ENCODE measurements at places on chromosomes 12 and 14.
A peak's percentile ranks its signal among the peaks of the same experiment; 100 is the strongest.

DNA sequence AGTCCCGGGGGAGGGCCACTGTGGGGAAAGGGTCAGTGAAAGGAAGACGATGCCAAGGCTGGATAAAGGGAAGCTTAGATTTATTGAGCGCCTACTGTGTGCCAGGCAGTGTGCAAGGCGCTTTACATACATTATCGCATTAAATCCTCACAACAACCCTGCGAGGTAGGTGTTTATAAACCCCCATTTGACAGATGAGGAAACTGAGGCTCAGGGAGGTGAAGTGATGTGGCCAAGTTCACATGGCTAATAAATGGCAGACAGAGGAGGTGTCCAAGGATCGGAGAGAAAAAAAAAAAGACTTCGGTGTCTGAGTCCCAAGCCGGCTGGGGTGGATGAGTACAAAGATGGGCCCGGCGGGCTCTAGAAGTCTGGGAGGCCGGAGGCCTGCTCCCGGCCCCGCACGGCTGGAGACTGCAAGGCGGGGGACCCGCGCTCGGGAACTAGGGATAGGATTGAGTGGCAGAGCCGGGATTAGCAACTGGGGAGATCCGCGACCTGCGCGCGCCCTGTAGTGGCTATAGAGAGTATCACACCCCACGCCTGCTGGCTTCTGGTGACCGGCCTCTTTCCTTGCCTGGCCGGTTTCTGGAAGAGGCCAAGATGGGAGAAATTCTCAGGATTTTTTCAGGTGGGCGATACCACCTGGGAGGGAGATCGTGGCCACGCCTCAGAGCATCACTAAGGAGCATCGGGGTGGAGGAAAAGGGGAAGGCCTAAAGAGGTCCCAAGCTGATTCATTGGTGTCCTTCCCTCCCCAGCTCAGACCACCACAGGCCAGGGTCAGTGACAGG is 3.9 kb downstream of the DDN start:
- peak; percentile 76 for DNase-seq

GRCh38 chr14:60771117-60771516 is 36.6 kb downstream of the MNAT1 start:
- peak; percentile 9 for DNase-seq

DNA sequence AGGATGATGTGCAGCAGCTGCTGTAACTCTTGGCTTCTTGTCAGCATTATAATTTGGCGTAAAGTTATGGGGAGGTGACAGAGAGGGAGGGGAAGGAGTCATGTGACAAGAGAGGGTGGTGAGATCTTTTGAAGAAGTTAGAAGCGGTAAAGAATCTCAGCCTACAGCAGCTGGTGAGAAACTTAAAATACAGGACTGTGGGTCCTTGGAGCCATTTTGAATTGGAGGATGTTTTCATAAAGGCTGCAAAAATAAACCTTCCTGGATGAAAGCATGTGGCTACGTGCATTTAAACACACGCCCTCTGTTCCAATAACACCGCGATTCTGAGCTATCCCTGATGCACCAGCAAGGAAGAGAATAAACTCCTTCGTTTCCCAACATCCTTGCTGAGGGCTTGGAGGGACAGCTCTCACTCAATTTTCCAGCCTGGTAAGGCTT is 133.7 kb downstream of the TMEM30B start:
- DNase-seq, result no peak

- no peak for DNase-seq
Measured at GRCh38 chr12:50572760-50573159, 68.0 kb downstream of the DIP2B start.

DNA sequence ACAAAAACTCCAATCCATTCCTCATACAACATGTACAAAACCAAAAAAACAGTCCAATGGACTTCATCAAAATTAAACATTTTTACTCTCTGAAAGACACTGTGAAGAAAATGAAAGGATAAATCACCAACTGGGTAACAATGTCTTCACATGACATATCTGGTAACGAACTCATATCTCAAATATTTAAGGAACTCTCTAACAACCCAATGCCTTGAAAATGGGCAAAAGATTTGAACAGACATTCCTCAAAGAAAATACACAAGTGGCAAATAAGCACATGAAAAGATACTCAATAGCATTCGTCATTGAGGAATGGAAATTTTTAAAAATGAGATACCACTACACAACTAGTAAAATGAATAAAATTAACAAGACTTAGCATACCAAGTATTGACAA is 198.7 kb upstream of the RASSF8 start:
- DNase-seq, result no peak

DNA sequence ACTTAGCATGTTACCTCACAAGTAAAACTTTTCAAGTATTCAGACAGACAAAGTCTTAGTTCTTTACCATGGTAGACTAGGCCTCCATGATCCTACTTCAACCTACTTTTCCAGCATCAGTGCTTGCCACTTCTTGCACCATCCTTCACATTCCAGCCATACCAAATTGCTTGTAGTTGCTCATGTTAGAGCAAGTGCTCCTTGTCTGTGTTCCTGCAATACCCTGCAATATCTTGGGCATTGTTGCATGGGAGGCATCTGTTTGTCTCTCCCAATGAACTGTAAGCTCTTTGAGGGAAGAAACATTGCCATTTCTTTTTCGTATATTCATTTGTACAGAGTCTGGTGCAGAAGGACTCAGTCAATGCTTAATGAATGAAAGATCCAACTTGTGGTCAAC is 78.0 kb downstream of the SRGAP1 start:
- no peak for DNase-seq

GRCh38 chr14:104632781-104633180 is 28.2 kb upstream of the TMEM179 start:
- no peak for DNase-seq

GRCh38 chr14:65131301-65131701 is 29.0 kb upstream of the MAX start:
- peak; percentile 18 for DNase-seq

DNA sequence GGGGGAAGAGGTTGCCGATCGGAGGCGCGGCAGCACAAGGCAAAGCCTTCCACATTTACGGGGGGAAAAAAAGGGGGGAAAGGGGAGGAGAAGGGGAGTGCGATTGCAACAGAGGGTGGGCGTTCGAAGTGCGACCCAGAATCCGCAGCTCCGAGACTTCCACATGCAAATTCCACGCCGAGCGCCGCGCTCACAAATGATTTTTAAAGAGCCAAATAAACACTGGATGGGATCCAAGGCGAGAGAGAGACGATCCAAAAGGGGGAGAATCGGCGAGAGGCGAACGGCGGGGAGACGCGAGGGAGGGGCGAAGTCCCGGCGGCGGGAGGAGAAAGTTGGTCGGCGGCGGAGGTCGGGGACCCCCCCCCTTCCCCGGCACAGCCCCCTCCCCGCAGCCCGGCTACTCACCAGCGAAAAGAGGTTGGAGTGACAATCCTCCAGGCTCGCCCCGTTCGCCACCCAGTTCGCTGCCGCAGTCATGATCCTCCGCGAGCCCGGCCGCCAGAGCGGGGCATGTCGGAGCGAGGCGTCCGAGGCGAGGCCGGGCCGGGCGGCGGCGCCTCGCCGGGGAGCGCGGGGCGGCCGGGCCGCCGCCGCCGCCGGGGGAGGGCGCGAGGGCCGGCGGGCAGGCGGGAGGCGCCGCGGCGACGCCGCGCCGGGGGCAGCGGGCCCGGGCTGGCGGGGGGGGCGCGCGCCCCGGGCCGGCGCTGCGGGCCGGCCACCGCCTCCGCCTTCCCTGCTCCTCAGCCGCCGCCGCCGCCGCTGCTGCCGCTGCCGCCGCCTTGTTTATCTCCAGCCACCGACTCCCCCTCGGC is 634 bp downstream of the MED13L start:
- DNase-seq, result peak; percentile 58

DNA sequence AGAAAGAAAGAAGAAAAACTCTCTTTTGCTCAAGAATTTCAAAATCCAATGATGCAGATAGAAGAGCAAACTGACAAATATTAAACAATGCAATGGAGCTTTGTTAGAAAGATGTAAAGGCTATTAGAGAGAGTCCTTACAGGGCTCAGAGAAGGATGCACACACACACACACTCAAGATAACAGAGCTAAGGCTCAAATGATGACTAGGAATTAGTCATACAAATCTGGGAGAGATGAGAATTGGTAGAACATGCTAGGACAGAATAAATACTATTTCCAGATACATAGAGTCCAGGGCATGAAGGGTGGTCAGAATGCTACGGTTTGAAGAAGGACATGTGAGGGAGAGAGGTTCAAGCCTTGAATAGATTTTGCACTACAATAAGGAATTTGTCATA is 650.1 kb upstream of the MDGA2 start:
- DNase-seq, result no peak

DNA sequence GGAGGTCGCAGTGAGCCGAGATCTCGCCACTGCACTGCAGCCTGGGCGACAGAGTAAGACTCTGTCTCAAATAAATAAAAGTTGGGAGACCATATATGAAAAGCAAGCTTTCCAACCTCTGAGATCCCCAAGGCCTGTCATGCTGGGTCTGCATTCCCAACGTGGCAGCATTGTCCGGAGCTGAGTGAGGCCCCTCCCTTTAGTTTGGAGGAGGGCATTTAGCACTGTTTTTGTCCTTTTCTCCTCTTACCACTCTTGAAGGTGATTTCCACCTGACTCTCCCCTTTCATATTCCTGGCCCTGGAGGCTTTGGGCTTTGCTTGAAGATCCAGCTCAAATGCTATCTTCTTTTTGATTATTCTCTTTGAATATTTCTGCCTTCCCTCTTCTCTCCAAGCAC is 3.2 kb downstream of the AACS start:
- DNase-seq, result no peak

DNA sequence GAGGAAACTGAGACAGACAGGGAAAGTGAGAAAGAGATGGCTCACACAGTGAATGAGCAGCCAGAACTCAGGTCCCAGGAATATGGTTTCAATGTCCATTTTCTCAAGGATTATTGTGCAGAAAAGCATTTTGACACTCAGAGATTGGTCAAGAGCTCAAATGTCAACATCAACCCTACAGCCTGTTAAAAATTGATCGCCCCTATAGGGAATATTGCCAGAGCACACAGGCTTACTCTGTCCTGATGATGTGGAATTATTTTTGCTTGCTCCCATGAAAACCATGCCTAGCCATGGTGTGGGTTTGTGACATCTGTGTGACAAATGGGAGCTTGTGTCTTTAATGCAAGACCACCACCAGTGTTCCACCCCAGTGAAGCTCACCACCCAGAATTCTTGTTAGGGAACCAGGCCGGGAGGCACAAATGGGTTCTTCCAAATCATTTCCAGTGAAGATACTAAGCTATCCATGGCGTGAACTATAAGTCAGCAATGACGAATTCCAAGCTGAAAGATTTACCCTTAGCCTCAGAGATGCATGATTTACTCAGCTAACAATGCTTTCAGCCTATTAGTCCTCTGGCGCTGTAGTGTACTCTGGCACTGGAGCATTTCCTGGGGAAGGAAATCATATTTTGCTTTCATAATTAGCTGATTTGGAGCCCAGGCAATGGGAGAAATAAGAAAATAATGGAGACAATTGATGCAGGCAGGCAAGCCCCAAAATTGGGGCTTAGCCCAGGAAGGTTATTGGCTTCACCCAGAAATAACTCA is 1188.2 kb upstream of the TMEM132C start:
- no peak for DNase-seq

GRCh38 chr12:77788231-77789168 is 42.2 kb upstream of the NAV3 start:
- DNase-seq, result no peak

GRCh38 chr14:24274101-24274543 is 2.7 kb upstream of the RABGGTA start:
- peak; percentile 41 for DNase-seq

DNA sequence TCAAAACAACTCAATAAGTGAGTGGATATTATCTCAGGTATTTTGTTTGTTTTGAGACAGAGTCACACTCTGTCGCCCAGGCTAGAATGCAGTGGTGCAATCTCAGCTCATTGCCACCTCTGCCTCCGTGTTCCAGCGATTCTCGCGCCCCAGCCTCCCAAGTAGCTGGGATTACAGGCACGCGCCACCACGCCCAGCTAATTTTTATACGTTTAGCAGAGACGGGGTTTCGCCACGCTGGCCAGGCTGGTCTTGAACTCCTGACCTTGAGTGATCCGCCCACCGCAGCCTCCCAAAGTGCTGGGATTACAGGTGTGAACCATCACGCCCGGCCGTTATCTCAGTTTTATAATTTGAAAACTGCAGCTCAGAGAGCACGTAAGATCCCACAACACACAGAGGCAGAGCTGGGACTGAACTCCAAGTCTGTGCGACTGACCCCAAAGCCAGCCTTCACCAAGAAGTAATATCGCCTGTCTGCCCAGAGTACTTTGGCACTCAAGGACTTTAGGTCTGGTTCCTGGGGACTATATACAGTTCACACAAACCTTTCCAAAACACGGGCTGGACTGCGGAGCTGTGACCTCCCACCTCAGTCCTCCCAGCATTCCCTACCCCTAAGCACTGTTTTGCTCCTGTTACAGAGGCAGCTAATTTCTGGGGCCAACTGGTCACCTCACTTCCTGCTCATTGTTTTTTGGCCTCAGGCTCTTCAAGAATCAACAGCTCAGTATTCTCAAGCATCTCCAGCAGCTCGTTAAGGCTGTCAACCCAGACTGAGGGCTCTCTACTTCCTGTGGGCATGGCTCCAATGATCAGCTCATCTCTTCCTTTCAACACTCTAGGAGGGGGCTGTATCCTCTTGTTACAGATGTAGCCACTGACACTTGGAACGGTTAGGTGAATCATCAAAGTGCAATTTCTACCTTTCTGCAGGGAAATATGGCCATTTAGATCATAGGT is 22.5 kb downstream of the TESC start:
- peak; percentile 80 for DNase-seq

- DNase-seq, result no peak
Measured at GRCh38 chr12:5403411-5403810, 28.5 kb upstream of the NTF3 start.

- DNase-seq, result no peak
Measured at GRCh38 chr14:50383618-50384225, 13.0 kb downstream of the CDKL1 start.

- no peak for DNase-seq
Measured at GRCh38 chr14:25080682-25081081, 30.7 kb upstream of the STXBP6 start.

- DNase-seq, result no peak
Measured at GRCh38 chr14:56318393-56319115, 200.3 kb downstream of the PELI2 start.

- no peak for DNase-seq
Measured at GRCh38 chr12:26595806-26596205, 237.2 kb downstream of the ITPR2 start.

DNA sequence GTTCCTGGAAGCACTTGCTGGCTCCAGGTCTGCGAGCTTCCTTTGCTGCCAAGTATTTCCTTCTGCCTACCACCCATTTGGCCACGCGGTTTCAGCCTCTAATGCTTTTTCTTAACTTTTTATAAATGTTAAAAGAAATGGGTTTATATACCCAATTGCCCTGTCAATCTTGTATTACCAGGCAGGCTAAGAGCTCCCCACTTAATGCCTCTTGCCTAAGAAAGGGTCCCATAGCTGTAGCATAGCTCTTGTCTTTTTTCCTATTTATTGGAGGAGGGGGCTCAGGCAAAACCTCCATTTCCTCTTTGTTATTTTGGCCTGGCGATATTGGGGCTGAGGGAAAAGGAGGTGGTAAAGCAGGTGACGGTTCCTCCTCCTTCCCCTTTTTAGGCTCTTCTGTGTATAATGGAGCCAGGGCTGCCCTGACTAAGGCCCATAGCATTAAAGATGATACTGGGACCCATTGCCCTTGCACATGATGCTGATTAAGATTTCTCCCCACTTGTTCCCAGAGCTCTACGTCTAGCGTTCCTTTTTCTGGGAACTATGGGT is 21.6 kb upstream of the BLTP3B start:
- no peak for DNase-seq

- DNase-seq, result peak; percentile 69
Measured at GRCh38 chr14:59870277-59871165, at the start of gene RTN1. TSS of gene RTN1 (minus strand) at chr14:59870776. CDS start at chr14:59870630, 146 bp downstream.

GRCh38 chr14:34212172-34212929 is 249.7 kb downstream of the SPTSSA start:
- no peak for DNase-seq

Measured in KBM-7 (cell line).